ENCODE measurements at places on chromosomes 12 and 14.
A peak's percentile ranks its signal among the peaks of the same experiment; 100 is the strongest.

- no peak for DNase-seq
These were observed 624.8 kb upstream of the TMEM132C start for GRCh38 chr12:127642208-127642607.

- no peak for DNase-seq
These were observed 136.2 kb upstream of the PDZRN4 start for GRCh38 chr12:41051954-41052353.

- DNase-seq: no peak
These were observed 18.3 kb upstream of the LYZ start for GRCh38 chr12:69329669-69330428.

GRCh38 chr14:30521899-30522736 is 36.8 kb upstream of the G2E3 start:
- no peak for DNase-seq

DNA sequence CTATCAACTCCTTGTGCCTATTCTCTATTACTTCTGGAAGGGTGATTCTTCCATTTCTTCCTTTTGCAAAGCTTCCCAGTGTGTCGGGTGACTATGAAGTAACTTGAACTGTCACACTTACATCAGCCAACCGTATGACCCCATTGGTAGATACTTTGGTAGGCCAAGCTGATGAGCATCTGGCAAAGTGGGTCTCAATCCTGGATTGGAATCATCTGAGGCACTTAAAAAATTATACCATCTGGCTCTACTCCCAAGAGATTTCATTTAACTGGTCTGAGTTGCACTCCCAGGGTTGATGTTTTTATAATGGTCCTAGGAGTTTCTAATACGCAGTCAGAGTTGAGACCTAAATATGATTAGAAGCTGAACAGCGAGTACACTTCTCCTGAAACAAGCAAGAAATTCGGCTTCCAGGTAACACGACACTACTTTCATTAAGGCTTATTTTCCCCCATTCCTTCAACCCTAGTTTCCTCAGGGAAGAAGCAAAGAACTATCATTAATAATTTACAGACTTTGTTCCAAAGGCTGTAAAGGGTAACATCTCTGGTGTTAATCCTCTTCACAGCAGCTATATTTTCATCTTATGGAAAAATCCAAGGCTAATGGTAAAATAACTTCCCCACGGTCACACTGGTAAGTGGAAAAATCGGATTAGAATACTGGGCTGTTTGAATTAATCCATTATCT is 76.8 kb downstream of the PDE6H start:
- DNase-seq: no peak

- peak; percentile 38 for DNase-seq
These were observed 1.7 kb downstream of the PDE3A start for GRCh38 chr12:20370014-20370386.

- no peak for DNase-seq
These were observed 85.9 kb downstream of the CRADD start for GRCh38 chr12:93762912-93763553.

GRCh38 chr12:79233341-79233781 is 368.8 kb downstream of the SYT1 start:
- no peak for DNase-seq

DNA sequence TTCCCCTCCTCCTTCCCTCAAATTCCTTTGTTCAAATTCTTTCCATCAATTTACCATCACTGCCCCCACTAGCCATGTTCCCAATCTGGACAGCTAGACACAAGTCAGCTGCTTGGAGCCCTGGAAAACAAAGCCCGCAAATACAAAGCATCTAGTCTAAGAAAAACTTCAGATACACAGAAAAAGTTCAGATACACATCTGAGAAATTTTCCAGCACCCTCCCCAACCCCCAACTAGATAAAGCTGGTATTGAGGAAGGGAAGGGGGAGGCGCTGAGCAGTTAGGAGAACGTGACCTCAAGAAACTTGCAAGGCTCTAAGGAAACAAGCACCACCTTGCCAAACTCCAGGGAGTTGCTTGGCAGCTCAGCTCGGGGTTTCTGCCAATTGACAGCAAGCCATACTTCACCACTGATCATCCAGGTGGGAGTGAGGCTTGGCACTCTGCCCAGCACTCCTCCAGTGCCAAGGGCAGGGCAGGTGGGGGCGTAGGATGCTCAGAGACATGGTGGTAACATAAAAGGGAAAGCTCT is 5.1 kb upstream of the CNIH1 start:
- no peak for DNase-seq

GRCh38 chr12:99910342-99910741 is 74.4 kb downstream of the ANKS1B start:
- DNase-seq: no peak

DNA sequence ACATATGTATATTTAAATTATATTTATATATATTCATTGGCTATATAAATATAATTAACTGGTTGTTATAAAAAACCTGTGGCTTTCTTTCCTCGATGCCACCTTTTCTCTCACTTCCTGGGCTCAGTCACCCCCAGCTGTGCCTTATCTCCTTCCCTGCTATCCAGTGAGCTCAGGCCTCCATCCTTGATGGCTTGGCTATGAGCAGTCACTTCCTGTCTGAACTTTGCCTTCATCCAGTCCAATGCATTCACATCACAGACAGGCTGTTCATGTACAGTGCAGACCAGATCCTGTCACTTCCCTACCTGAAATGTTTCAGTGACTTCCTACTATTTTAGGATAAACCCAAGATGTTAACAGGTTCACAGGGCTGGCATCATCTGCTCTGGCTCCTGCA is 115.3 kb upstream of the PRB2 start:
- DNase-seq: no peak

DNA sequence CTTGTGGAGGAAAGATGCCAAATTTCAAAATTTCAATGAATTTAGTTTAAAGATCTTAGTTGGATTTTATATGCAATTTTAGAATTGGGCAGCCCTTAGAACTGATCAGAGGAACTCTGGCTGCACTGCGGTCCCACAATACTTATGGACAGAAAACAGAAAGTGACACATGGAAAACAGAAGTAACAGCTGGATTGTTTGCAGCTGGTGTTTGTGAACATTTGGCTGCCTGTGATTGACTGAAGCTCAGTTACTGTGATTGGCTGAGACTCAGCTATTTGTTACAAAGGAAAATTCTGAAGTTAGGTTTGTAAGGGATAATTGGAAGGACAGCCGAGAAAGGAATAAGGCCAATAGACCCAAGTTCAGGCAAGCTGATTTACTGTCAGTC is 10.0 kb upstream of the KRT86 start:
- no peak for DNase-seq

GRCh38 chr12:102095677-102096263 is 24.1 kb downstream of the NUP37 start:
- no peak for DNase-seq

DNA sequence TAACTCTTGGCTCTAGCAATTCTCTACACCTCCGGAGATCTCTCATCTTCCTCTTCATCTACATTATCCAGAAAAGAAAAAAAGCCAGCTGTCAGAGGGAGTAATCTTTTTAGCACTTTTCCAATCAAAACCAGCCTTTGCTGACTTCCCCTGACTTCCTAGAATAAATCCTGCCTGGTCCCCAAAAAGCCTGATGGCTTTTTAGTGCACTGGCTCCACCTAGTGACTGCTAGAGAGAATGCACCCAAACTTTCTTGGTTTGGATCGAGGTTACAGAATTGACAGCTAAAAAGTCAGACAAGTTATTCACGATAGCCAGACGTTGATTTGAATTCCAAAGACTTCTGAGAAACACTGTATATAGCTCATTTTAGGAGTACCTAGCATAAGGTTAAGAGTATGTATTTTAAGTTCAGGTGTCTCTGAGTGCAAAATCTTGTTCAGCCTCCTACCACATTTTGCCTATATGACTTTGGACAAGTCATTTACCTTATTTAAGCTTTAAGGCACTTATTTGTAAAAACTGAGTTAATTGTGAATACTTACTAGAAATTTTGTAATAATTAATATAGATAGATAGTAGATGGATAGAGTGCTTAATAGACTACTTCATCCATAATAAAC is 185.7 kb upstream of the GRIN2B start:
- no peak for DNase-seq

GRCh38 chr14:70358631-70359030 is 852 bp downstream of the COX16 start:
- DNase-seq: no peak

- DNase-seq: no peak
These were observed 1027.6 kb downstream of the BCL11B start for GRCh38 chr14:98244162-98244948.

DNA sequence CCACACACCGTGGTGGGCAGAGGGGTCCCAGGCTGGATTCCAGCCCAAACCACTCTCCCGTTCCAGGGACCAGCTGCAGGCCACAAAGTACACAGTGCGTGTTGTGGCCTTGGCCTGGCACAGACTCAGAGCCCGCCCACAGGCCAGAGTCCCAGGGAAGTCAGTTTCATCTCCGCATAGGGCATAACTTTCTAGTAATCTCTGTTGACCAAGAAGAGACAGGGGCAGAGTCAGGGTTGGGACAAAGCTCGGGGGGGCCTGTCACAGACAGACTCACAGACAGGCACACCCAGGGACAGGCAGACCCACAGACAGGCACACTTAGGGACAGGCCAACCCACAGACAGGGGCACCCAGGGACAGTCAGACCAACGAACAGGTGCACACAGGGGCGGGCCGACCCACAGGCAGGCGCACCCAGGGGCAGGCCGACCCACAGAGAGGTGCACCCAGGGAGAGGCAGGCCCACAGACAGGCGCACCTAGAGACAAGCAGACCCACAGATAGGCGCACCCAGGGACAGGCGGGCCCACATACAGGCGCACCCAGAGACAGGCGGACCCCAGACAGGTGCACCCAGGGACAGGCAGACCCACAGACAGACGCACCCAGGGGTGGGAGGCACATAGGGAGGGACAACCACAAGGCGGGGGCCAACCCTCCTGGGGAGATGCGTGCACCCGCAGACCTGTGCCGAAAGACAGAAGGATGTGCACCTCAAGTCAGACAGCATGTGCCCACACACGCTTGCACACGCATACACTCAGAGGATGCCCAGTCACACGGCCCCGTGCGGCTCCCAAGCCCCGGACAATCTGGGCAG is 323.3 kb upstream of the RTL1 start:
- no peak for DNase-seq

- DNase-seq: no peak
These were observed 61.8 kb downstream of the LRRK2 start for GRCh38 chr12:40286583-40286982.

- DNase-seq: no peak
These were observed 405.5 kb downstream of the MDGA2 start for GRCh38 chr14:47269756-47270492.

GRCh38 chr12:67442896-67443295 is 173.7 kb downstream of the CAND1 start:
- no peak for DNase-seq

DNA sequence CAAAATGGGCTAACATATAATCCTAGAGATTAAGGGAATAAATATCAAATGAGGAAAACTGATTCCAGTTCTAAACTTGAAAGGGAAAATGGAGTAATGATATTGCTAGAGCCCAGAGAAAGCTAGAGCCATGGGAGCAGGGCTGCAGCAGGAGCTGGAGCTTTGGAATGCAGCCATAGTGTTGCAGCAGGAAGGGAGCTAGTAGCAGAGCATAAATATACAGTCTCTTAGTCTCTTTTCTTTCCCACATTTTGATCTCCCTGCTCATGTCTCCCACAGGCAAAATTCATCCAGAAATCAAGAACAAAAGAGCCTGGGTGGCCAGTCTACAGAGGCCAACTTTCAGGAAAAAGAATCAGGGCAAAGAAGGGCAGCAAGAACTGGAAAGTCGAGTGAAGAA is 253.7 kb downstream of the ATXN7L3B start:
- no peak for DNase-seq

Measured in left ventricle myocardium inferior (tissue), 1 donor.